ENCODE measurements at places on chromosomes 3 and 15.

- DNase-seq: no peak
Observed at GRCh38 chr3:176633511-176633910, 563.8 kb downstream of the TBL1XR1 start.

DNA sequence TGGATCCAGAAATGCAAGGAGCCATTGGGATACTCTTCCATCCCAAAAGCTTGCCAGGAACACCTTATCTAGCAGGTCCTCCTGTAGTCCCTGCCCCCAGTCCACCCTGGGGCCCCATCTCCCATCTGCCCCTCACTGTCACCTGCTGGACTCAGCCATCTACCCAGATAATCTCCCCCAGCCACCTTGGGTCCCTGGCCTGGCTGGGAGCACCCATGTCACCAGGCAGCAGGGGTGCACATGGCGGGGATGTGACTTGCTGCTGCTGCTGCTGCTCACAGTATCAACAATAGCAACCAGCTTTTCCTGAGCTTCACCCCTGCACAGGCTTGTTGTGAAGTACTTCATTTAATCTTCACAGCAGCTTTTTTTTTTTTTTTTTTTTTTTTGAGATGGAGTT, 12.6 kb downstream of the PTH1R start:
- DNase-seq: no peak

- DNase-seq: no peak
Observed at GRCh38 chr3:13857702-13858380, 22.0 kb downstream of the WNT7A start.

GRCh38 chr3:30505866-30506520, 100.4 kb upstream of the TGFBR2 start:
- DNase-seq: no peak

DNA sequence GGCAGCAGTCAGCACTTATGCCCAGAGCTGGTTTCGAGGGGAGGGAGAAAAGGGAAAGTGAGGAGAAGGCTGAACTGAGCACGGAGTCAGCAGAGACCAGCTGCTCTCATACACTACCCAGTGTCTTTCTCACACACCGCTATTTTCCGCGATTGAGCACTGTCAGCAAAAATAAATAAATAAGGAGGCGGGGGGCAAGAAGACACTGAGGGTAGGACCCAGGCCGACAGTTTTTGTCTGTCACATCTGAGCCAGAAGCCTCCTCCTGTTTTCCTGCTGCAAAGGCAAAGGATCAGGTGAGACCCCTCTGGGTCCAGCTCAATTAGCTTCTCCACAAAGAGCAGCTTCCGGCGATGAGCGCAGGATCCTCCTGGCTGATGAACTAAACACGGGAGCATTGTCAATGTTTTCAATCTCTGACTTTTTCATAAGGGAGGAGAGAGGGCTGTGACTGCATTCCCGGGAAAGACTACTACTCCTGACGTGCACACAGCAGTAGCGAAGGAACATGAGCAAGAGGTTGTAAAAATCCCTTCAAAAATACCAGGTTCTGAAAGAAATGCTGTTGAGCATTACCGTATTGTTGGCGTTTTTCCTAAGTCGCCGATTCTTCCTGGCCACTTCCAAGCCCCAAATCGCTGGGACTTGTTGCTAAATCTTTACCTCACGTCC, 1.3 kb downstream of the FRMD5 start:
- DNase-seq: no peak

DNA sequence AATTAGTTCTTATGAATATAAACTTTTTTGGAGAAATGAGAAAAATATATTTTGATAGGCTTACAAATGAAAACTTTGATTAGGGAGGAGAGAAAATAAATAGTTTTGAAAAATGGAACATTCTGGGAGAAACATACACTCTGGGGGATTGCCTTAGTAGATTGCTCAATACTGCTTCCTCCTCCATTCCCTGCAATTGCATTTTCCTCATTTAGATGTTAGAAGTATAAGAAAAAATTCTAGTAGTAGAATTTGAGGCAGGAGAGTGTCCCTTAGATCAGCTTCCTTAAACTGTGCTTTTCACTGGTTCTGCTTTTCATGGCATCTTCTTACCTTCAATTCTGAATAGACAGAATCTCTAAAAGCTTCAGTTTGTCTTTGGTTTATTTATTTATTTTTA, 46.2 kb upstream of the CTDSPL2 start:
- DNase-seq: no peak

All from femur (tissue), 1 donor.